Fibroblast of skin of scalp (primary cell): ENCODE measurements at places on chromosomes 16 and 17.
A peak's percentile ranks its signal among the peaks of the same experiment; 100 is the strongest.

- no peak for DNase-seq
These were observed 20.0 kb downstream of the CALCOCO2 start for GRCh38 chr17:48850792-48851323.

GRCh38 chr16:66516808-66517585 lies 32.9 kb downstream of the TK2 start:
- peak; percentile 95 for DNase-seq

DNA sequence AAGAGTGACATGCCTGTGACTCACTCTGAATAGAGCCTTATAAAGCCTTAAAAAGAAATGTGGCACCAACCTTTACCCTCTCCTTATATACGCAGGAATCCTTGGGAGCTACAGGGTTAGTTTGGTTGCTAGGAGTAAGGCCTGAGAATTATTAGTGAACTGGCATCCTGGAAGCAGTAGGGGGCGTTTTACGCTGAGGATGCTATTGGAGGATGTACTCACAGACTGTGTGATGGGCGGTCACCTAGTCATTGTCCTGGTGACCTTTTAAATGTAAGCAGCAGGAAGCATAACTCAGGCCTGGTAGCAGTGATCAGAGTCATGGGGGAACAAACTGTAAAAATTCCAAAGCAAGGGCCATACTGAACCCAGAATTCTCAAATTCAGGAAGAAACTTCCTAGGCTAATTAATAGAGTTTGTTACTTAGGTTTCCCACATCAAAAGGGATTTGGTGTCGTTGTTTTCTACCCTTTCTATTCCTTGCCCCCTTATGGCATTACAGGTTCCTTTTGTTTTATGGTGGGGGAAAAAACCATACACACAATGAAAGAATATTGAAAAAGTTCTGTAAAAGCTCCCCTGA lies 153.8 kb downstream of the SNX11 start:
- DNase-seq = no peak

DNA sequence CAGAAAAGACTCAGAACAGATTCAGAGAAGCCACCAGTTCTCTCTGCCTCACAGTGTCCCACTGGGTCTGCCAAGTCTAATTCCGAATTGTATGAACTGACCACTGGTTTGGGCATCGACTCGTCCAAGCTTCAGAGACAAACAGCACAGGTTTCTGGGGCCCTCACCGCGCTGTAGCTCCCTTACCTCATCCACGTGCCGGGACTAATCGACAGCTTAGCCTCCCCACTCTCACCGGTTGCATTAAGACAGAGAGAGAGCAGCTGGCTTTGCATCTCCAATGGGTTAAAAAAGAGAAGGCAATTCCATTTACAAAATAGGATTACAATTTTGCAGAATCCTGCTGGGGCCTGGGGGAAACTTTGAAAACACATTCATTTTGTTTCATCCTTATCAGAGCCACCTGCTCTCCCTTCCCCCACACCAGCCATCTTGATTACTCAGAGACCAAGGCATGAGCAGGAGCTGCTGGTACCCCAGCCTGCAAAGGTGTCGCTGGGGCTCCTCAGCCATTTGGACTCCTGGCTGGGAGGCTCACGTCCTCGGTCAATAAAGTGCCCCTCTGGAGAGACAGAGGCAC lies 95.3 kb upstream of the RPL38 start:
- DNase-seq = no peak
